ENCODE measurements at places on chromosomes 3 and 15.

DNA sequence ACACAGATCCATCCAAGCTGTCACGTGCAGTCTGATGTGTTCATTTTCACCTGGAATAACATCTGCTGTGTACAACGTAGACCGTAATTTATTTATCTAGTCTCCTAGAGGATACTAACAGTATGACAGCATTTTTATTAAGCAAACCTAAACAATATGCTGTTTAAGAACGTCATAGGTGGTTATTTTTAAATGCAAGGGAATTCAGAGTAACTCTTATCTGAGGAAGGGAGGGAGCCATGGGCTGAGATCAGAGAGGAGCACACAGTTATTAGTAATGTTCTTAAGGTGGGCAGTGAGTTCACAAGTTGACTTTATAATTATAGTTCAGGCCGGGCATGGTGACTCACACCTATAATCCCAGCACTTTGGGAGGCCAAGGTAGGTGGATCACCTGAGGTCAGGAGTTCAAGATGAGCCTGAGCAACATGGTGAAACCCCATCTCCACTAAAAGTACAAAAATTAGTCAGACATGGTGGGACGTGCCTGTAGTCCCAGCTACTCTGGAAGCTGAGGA is 193.6 kb downstream of the UACA start:
- DNase-seq = no peak

GRCh38 chr15:65404186-65404872 is 18.4 kb downstream of the IGDCC4 start:
- no peak for DNase-seq

DNA sequence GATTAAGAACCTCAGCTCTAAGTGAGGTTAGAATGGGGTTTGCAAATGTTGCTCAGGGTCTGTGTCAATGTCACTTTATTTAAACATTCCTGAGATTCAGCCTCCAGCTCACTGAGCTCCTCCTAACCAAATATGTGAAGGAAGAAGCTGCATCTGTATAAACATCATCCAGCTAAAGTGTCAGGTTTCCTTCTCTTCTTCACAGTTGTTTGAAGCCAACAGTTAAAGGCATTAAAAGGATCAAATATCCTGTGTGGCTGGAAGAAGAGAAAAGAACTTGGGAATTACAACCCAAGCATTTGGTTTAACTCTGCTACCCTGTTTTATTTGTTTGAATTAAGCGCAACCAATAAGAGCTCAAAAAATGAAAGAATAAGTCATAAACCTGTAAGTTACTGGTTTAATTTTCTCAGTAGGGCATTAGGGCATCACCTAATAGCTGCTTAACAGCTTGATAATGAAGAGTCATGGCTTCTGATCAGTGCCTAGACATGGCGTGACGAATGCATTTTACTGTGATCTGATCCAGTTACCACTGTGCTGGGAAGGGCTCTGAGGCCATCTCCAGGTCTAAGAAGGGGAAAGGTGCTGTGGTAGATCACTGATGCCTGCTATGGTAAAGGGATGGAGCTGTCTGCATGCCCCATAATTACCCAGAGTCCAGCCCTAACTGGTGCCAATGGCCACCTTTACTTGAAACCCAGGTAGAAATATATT is 165.7 kb upstream of the TSC22D2 start:
- DNase-seq = no peak

DNA sequence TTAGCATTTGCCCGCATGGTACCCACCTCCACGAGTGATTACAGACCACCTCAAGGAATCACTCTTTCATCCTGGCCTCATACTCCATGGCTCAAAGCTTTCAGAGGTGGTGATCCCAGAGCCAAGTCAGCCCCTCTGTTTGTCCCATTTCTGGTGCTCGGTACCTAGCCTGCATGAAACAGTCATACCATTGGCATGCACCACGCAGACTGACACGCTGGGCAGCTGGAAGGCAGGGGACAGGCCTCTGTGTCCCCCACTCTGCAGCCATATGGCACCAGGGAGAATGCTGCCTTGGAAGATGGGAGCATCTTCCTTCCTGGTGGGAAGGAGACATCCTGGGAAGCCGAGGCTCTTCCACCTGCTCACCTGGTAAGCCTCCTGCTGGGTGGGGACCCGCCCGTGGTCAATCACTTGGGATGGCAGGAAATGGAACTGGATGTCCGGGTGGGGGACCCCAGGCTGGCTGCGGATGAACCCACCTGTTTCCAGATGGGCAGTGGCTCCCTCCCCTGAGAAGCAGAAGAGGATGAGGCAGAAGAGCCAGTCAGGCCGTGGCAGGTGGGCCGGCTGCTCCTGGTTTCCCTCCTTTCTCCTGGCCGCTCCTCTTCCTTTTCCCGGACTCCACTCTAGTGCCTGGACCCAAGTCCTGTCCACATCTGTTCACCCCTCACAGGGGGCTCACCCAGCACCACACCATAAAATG is 26.9 kb downstream of the CHDH start:
- DNase-seq = no peak

- no peak for DNase-seq
These were observed 687.0 kb upstream of the NECTIN3 start for GRCh38 chr3:110384601-110385000.

DNA sequence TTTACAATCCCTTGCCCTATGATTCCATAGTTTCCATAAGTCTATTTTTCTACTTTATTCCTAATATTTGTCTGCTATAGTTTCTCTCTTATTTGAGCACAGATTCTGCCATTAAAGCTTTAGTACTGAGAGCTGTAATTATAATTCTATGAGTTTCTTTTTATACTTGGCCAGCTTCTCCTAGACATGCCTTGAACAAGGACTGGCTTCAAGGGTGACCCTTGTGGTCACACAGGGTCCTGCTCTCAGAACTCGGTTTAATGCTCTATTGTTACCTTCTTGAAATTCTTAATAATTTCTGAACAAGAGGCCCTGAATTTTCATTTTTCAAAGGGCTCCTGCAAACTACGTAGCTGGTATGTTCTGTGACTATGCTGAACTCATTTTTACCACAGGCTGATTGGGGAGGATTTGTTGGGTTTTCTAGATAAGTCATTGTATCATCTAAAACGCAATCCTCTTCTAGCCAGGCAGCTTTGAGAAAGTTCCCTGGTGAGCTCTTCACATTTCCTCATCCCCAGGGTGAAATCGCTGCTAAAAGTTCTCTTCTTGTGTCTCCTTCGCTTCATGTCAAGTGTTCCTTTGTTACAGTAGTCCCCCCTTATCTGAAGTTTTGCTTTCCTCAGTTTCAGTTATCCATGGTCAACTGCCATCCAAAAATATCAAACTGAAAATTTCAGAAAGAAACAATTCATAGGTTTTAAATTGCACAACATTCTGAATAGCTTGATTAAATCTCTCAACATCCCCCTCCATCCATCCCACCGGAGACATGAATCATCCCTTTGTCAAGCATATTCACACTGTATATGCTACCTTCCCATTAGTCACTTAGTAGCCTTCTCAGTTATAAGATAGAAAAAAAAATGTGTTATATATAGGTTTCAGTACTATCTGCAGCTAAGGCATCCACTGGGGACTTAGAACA is 12.6 kb upstream of the PLCL2 start:
- DNase-seq = no peak

DNA sequence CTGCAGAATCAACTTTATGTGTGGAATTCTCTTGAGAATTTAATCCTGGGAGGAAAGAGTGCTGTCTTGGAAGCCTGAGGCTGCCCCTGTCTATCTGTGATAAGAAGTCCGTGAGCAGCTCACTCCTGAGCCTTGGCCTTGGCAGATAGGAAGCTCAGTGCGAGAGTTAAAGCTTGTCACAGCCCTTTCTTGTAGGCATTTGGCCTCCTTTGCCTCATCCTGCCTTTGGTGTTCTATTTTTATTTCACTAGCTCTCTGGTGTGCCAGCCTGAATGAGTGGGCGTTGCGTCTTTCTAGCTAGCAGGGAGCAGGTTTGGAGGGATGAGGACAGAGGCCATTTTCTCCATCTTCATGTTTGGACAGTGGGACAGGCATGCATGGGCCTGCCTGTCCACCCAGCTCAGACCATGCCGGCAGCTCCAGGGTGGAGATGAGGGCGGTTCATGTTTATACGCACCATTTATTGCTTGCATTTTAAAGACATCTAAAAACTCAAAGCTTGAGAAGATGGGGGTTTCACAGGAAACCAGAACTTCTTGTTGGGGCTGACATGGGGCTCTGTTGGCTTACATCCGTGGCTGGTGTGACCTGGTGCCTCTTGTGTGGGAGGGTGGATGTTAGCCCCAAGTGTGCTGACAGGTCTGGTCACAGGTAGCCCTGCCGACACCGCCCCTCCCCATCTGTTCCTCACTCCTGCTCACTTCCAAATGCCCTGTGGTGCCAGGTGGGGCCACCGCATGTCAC is 29.8 kb downstream of the IRAK2 start:
- DNase-seq = peak; percentile 14

- no peak for DNase-seq
These were observed 47.3 kb upstream of the BCHE start for GRCh38 chr3:165884518-165884917.

- no peak for DNase-seq
These were observed 15.4 kb upstream of the FGD5 start for GRCh38 chr3:14803101-14803980.

DNA sequence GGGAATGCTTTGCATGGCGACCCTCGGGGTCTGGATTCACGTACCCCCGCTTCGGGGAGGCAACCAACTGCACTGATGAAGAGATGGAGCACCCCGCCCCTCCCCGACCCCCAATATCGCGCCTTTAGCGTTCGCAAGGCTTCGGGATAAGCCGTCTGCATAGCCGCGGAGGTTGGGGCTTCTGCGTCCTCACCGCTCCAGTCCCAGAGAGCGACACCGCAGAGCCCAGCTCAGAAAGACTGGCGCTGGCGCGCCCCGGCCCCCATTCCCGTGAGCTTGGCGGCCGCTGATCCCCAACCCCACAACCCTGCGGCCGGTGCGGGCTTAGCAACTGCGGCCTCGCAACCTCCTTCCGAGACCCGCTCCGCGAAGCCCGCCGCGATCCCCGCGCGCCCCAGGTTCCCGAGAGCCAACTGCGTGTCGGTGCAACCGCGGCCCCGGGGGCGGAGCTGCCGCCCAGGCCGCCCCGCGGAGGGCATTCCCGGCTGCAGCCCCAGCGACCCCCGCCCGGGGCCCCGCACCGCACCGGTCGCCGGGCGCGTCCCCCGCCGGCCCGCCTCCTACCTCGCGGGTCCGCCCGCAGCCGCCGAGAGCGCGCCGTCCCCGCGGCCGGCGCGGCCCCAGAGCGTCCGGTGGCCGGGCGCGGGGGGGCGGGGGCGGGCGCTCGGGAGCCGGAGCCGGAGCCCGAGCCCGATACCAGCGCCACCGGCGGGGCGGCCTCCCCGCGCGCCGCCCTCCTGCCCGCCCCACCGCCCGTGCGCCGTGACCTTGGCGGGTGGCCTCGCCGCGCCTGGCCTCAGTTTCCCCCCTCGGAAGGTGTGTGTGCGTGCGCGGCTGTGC is 79.5 kb downstream of the IQSEC1 start:
- no peak for DNase-seq

DNA sequence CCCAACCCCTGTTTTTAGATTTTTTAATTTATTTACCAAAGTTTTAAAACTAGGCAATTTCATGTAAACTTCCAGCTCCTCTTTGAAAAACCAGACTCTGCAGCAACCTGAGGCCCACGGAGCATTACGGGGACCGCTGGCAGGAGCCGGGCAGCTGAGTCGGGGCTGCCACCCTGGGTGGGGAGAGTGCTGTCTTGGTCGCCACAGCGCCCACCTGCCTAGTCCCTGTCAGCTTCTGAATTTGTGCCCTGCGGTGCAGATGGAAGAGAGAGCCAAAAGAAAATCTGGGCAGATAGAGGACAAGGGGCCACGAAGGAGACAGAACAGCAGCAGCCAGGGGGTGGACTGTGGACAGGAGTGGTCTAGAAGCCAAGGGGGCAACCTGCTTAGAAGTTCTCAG is 34.6 kb downstream of the PXYLP1 start:
- DNase-seq = no peak

DNA sequence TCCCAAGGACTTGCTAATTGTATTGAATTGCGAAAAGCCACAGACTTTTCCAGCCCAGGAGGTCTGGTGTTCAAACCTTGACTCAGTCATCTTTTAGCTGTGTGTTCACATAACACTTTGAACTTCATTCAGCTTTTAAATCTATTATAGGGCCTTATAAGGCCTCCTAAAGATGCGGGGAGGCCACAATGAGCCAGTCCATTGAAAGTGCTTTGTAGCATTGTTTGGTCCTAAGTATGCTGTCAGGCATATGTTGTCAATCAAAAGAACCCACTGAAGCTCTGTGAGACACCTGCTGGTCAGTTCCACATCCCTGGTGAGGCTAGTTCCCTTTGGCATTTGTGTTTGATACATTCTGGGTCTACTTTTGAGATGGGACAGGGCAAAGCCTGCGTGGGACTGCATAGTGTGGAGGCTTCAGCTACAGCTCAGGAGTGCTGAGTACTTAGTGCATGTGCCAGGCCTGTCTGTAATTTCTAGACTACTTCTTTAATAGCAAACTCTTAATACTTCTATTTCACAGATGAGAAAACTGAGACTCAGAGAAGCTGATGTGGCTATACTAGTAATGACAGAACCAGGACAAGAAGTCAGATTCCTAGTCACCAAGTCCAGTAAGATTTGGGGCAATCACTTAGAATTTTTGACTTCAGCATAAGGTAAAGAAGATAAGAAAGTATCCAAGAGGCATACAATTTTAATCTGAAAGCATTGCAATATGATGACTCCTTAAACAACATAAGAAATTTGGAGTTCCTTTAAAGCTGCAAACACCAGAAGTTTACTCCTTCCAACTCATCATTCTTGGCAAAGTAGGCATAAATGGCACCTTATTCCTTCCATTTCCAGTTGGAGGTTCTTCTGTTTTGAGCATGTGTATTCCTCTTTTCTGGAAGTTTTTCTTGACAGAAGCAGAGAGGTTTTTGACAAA is 213.0 kb downstream of the PDCD6IP start:
- DNase-seq = no peak

DNA sequence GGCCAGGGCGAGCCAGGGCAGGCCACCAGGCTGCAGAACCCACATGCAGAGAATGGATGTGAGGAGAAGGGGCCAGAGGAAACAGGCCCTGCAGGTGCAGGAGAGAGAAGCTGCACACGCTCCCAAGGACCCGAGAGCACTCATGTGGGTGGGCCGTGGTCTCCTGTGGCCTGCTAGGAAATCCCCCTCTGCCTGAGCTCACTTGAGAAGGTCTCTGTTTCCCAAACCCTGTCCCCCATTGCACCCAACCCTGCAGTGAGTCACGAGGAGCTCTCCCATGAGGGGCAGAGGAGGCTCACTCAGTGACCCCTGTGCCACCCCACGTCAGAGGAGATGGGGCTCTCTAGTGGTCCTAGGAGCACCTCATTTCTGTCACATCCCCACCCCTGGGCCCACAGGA is 111.1 kb downstream of the KLF13 start:
- DNase-seq = no peak

DNA sequence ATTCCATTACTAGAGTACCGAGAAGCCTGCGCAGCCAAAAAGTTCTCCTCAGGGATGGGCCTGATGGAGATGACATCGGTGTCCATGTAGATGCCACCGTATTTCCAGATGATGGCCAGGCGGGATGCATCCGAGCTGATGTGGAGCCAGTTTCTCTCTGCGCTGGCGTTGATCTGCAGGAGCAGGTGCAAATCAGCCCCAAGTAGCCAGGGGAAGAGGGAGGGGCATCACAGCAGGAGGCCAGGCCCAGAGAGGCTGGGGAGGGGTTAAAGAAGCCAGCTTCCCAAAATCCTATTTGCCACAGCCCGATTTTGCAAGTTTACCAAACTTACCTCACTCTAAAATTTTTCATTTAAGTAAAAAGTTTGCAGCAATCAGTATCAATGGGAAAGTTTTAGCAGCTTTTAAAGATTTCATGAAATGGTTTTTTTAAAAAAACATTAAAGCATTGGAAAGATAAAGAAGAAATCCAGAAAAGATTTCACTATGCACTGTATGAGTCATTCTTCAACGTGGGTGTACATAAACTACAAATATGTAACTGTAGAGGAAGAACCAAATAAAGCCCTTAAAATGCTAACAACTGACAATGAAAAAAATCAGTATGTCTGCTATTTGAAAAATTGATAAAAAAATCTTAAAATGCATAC is 7.4 kb downstream of the A4GNT start:
- DNase-seq = no peak
